ENCODE measurements at places on chromosomes 13 and 19. TPM values are rescaled to one million over a fixed set of nuclear protein-coding genes. Genes with fewer than 3 reads are reported as not detected.

- DNase-seq: no peak
- no peaks in the 10 kb centered on the region for H3K27me3 ChIP-seq
- no peaks in the 10 kb centered on the region for H3K36me3 ChIP-seq
- H3K4me3 ChIP-seq: no peak overlapping the region
- H3K4me1 ChIP-seq: peaks cover 5% of the 10 kb centered on the region
Observed at GRCh38 chr13:40130871-40131636, 475.6 kb downstream of the COG6 start.

The DGKH gene
- total RNA-seq: 4.8 TPM

The CALR3 gene
- not detected for total RNA-seq

DNA sequence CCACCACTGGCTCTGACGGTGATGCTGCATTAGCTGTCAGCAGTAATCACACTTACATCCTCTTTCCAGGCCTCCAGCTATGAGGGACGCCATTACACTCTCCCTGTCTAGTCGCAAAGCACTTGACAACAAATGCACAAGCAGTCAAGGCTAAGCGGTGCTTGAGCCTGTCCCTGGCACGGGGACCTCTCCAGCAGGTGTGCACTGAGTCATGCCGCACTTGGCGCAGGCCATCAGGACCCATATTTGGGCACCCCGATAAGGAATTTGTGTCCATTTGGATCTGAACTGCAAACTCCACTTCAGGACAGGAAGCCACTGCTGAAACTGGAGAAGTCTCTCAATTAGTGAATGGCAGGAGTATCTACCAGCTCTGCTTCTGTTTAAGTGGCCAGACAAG is 301.9 kb upstream of the OBI1 start:
- no peaks in the 10 kb centered on the region for H3K36me3 ChIP-seq
- H3K27ac ChIP-seq: no peak overlapping the region
- no peaks in the 10 kb centered on the region for H3K4me1 ChIP-seq
- DNase-seq: no peak

The DPF1 gene
- 0.49 TPM for total RNA-seq

The SLC10A2 gene
- not detected for total RNA-seq

GRCh38 chr19:42628411-42629140 is 33.9 kb upstream of the CEACAM8 start:
- DNase-seq: no peak
- no peaks in the 10 kb centered on the region for H3K36me3 ChIP-seq
- H3K27me3 ChIP-seq: peaks cover 5% of the 10 kb centered on the region
- H3K4me1 ChIP-seq: no peaks in the 10 kb centered on the region

DNA sequence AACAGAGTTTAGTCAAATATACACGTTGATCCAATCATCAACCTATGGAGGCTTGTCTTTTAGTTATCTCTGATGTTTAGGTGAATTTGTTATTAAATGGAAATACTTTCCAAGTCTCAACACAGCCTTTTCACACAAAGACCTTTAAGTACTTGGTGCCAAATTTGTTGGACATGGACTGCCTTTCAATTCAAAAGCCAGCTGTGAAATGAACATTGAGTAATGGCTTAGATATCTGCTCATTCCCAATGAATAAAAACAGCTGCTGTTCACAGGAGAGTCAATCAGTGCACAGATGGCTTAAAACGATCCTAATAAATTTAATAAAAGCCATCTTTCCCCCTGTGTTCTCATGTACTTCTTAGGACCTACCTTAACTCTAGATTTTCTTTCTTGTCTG is 19.9 kb upstream of the DHRS12 start:
- H3K4me1 ChIP-seq: peaks cover 74% of the 10 kb centered on the region
- H3K27me3 ChIP-seq: no peaks in the 10 kb centered on the region
- H3K36me3 ChIP-seq: no peaks in the 10 kb centered on the region

DNA sequence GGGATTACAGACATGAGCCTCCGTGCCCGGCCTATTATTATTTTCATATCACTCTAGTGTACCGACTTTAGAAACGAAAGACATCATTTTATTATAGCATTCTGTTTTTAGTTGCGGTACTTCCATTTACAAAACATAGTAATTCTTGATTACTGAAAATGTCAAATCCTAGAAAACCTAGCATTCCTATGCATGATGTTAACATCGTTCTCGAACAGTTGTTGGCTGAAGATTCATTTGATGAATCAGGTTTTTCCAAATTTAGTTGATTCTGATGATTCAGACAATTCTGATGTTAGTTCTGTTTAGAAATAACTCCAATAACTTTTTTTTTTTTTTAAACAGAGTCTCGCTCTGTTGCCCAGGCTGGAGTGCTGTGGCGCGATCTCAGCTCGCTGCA is 11.5 kb upstream of the MTRF1 start:
- no peaks in the 10 kb centered on the region for H3K27me3 ChIP-seq
- no peak overlapping the region for H3K4me3 ChIP-seq
- no peaks in the 10 kb centered on the region for H3K4me1 ChIP-seq
- H3K36me3 ChIP-seq: no peaks in the 10 kb centered on the region
- no peak overlapping the region for H3K27ac ChIP-seq

DNA sequence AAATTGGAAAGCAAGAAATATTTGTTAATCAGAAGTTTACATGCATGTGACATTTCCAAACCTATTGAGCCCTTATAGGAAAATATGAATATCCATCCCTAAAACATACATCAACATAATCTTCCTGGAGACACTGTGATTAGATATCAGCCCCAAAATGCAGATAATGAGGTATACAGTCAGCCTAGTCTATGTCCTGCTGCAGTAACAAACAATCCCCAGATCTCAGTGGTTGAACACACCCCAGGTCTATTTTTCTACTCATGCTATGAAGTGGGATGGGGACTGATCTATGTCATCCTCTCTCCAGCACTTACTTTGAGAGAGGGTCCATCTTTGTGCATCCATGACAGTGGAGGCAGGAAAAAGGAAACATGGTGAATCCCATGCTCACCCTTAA is 31.2 kb downstream of the CACNA1A start:
- no peaks in the 10 kb centered on the region for H3K36me3 ChIP-seq
- H3K27me3 ChIP-seq: peaks cover 28% of the 10 kb centered on the region
- no peak overlapping the region for H3K4me3 ChIP-seq
- DNase-seq: no peak
- no peak overlapping the region for H3K27ac ChIP-seq

The LRG1 gene
- total RNA-seq: 0.41 TPM

GRCh38 chr19:43444531-43445287 is 20.7 kb downstream of the LYPD3 start:
- no peaks in the 10 kb centered on the region for H3K36me3 ChIP-seq
- H3K27me3 ChIP-seq: no peaks in the 10 kb centered on the region

GRCh38 chr19:56125806-56126590 is 4.9 kb upstream of the ZNF787 start:
- H3K36me3 ChIP-seq: no peaks in the 10 kb centered on the region
- H3K4me3 ChIP-seq: no peak overlapping the region
- no peaks in the 10 kb centered on the region for H3K27me3 ChIP-seq
- no peak for DNase-seq

GRCh38 chr19:12090807-12091206 is 26.3 kb downstream of the ZNF844 start:
- no peaks in the 10 kb centered on the region for H3K36me3 ChIP-seq
- no peak overlapping the region for H3K4me3 ChIP-seq
- DNase-seq: peak; percentile 57
- H3K27me3 ChIP-seq: no peaks in the 10 kb centered on the region
- H3K27ac ChIP-seq: peak overlapping the region; percentile 79

DNA sequence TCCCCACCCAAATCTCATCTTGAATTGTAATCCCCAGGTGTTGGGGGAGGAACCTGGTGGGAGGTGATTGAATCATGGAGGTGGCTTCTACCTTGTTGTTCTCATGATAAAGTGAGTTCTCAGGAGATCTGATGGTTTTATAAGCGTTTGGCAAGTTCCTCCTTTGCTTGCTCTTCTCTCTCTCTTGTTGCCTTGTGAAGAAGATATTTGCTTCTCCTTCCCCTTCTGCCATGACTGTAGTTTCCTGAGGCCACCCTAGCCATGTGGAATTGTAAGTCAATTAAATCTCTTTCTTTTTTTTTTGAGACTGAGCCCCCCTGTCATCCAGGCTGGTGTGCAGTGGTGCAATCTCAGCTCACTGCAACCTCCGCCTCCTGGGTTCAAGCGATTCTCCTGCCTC is 34.4 kb downstream of the VSTM1 start:
- DNase-seq: no peak
- no peak overlapping the region for H3K27ac ChIP-seq
- H3K4me3 ChIP-seq: no peak overlapping the region
- no peaks in the 10 kb centered on the region for H3K36me3 ChIP-seq

DNA sequence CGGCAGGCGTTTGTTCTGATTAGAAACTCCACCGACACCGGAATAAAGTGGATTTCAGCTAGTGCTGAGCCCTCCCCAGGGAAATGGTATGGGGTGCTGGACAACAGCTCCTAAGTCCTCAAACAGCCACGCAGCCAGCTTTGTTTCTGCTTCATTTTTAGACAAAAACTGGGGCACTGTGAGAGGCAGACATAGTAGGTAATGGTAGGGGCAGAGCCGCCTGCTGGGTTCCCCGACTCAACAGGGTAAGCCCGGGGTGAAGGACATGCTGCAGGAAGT is 39.7 kb downstream of the CARS2 start:
- H3K36me3 ChIP-seq: peaks cover 85% of the 10 kb centered on the region
- H3K4me3 ChIP-seq: no peak overlapping the region
- H3K27me3 ChIP-seq: no peaks in the 10 kb centered on the region
- H3K27ac ChIP-seq: no peak overlapping the region
- no peaks in the 10 kb centered on the region for H3K4me1 ChIP-seq

The CBLC gene
- not detected for total RNA-seq

The MCEMP1 gene
- total RNA-seq: 0.60 TPM

DNA sequence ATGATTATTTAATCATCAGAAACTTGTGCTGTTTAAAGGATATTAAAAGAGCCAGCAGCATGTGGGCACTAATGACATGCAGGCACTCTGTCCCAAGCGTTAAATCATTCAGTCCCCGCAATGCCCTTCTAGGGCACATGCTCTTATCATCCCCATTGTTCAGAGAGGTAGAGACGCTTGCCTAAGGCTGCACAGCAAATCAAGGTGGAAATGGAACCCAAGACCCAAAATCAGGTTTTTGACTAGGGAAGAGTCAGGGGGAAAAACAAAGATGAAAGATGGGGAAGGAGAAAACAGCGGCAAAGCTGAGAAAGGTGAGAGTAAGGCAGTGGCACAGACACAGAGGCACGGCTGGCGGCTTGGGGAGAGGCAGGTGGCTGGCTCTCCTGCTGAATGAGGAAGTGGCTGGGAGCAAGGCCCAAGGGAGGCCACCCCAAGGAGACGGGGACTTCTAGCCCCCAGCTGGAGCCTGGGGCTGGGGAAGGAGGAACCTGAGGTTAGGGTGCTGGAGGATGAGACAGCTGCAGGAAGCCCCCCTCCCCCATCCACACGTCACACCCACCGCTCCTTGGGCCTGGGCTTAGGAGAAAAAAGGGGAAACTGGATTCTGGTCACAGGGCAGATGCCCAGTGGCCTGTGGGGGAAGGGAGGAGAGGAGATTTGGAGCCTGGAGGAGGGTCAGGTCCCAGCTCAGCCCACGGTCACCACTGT is 1.0 kb upstream of the TYROBP start:
- H3K27ac ChIP-seq: peak overlapping the region; percentile 51
- H3K4me1 ChIP-seq: no peaks in the 10 kb centered on the region
- DNase-seq: peak; percentile 77
- H3K4me3 ChIP-seq: no peak overlapping the region

DNA sequence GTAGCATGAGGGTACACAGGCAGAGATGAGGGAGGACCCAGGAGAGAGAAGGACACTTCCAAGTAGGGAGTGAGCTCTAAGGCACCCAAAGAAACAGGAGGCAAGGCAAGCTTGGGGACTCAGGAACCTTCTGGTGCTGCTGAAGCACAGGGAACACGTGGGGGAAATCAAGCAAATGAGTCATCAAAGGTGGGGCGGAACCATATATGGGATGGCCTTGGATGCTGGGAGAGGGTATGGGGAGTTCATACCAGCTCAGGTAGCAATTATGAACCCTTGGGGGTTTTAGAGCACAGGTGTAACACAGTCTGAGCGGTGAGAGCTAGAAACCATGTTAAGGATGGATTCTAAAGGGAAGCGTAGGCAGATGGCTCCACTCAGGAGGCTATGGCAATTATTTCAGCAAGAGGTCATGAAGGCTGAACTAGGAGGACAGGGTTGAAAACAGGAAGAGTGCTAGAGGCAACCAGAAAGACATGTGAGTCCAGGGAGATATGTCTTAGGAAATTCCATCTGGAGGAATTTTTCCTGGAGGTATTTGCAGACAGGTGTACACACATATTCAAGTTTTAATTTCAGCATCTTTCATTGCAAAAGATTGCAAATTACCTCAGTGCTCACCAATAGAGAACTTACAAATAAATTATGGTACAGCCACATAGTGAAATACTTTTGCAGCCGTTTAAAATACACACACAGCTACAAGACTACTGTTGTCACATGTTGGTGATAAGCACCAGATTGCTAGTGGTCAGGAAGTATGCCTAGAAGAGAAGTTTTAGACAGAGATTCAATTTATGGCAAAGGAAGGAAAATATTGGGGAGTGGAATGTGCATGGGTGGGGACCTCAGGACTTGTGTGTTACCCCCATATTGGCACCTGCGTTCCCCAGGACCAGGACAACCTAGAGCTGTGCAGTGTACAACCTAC is 77.0 kb downstream of the STARD13 start:
- H3K27ac ChIP-seq: peak overlapping the region; percentile 87
- no peak overlapping the region for H3K4me3 ChIP-seq
- H3K4me1 ChIP-seq: peaks cover 70% of the 10 kb centered on the region
- H3K27me3 ChIP-seq: no peaks in the 10 kb centered on the region
- no peaks in the 10 kb centered on the region for H3K36me3 ChIP-seq

The PDX1 gene
- total RNA-seq: not detected

DNA sequence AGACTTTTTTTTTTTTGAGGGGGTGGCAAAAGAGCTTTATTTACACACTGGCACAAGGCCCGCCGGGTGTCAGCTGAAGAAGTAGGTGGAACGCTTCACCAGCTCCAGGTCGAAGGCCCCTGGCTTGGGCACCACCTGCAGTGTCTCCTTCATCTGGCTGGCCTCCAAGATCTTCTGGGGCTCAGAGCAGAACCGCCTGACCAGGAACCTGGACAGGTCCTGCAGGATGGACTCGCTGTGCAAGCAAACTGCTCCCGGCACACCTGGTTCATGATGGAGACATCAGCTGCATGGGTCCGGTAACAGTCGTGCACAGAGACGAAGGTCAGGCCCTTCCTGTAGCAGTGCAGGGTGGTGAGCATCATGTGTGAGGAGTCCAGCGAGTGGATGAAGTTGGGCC is 4.4 kb upstream of the CYP4F2 start:
- H3K27ac ChIP-seq: no peak overlapping the region
- DNase-seq: no peak
- no peak overlapping the region for H3K4me3 ChIP-seq
- no peaks in the 10 kb centered on the region for H3K4me1 ChIP-seq
- no peaks in the 10 kb centered on the region for H3K36me3 ChIP-seq

Measured in left ventricle myocardium inferior (tissue), 1 donor.